HS-27A (cell line): ENCODE measurements at places on chromosomes 1 and 21.

GRCh38 chr1:178566187-178566586 is 53.3 kb downstream of the TEX35 start:
- DNase-seq: no peak

DNA sequence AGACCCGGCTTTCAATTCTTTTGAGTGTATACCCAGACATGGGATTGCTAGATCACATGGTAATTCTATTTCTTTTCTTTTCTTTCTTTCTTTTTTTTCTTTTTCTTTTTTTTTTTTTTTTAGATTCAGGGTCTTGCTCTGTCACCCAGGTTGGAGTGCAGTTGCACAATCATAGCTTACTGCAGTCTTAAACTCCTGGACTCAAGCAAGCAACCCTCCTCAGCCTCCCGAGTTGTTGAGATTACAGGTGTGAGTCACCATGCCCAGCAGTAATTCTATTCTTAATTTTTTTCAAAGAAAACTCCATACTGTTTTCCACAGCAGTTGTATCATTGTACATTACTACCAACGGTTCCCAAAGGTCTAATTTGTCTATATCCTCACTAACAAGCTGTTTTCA is 13.5 kb upstream of the RNF186 start:
- DNase-seq: no peak

GRCh38 chr1:156840898-156841279 is 18.0 kb downstream of the INSRR start:
- DNase-seq: no peak

DNA sequence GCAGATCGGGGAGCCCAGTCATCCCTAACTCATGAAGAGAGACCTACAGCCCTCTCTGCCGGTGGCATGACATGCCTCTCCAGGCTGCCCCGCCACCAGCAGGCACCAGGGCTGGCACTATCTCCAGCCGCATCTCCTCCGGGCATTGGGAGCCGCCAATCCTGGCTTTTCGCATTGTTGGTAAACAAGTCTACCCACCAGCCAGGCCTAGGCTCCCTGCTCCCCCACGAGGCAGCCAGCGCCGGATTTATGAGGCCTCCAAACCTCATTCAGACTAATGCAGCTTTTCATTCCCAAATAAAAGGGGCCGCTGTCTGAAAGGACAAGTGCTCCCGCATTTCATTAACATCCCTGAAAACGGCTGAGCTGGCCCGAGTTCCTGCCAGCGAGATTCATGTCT is 3.4 kb upstream of the GRIK3 start:
- no peak for DNase-seq

GRCh38 chr1:179440971-179441370 is 75.2 kb downstream of the AXDND1 start:
- DNase-seq: no peak
